ENCODE measurements at places on chromosomes 6 and 20. TPM values are rescaled to one million over a fixed set of nuclear protein-coding genes. Genes with fewer than 3 reads are reported as not detected.

DNA sequence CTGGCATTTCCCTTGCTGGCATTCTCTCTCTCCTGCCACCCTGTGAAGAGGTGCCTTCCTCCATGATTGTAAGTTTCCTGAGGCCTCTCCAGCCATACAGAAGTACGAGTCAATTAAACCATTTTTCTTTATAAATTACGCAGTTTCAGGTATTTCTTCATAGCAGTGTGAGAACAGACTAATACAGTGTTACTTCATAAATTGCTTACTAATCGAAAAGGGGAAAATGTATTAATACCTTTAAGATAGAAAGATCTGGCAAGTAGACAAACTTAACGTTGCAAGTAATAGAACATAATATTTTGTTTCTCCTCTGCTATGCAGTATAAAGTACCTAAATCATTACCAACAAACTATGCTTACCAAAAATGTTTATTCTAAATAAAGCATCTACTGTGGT, 178.3 kb upstream of the LAMA2 start:
- DNase-seq: no peak
- no peak overlapping the region for H3K27ac ChIP-seq
- H3K4me3 ChIP-seq: no peak overlapping the region
- H3K36me3 ChIP-seq: peaks cover 2% of the 10 kb centered on the region
- no peaks in the 10 kb centered on the region for H3K4me1 ChIP-seq

DNA sequence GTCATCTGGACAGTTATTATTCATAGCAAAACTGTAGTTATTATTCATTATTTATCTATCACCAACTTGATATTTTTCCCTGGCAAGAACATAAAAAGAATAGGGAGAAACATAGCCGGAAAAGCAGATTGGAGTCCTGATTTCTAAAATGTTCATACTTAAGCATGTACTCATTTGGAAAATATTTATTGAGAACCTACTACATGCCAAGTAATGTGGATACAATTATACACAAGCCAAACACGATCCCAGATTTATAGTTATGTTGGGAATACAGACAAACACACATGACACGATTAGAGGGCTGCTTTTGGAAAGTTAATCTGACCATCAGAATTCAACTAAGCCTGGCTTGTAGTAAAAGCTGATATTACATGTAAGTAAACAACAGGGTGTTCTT, 30.7 kb downstream of the ARHGAP18 start:
- H3K27ac ChIP-seq: no peak overlapping the region
- H3K27me3 ChIP-seq: no peaks in the 10 kb centered on the region
- peaks cover 31% of the 10 kb centered on the region for H3K4me1 ChIP-seq
- H3K36me3 ChIP-seq: no peaks in the 10 kb centered on the region
- H3K4me3 ChIP-seq: no peak overlapping the region

Gene DDO
- total RNA-seq: not detected

Gene VIP
- not detected for total RNA-seq

- peak overlapping the region; percentile 9 for H3K4me3 ChIP-seq
- H3K4me1 ChIP-seq: peaks cover 57% of the 10 kb centered on the region
- H3K36me3 ChIP-seq: no peaks in the 10 kb centered on the region
- no peaks in the 10 kb centered on the region for H3K27me3 ChIP-seq
- H3K27ac ChIP-seq: no peak overlapping the region
Measured at GRCh38 chr20:35326021-35326739, 34.0 kb upstream of the FAM83C start.

Gene SLC17A1
- not detected for total RNA-seq

Gene UNC93A
- total RNA-seq: not detected

GRCh38 chr6:84929212-84929611, 164.8 kb upstream of the TBX18 start:
- no peak for DNase-seq
- H3K4me3 ChIP-seq: no peak overlapping the region
- no peak overlapping the region for H3K27ac ChIP-seq
- no peaks in the 10 kb centered on the region for H3K4me1 ChIP-seq

Gene BPI
- not detected for total RNA-seq
